MG63 (cell line): ENCODE measurements at places on chromosomes 16 and 17. TPM values are rescaled to one million over a fixed set of nuclear protein-coding genes. Genes with fewer than 3 reads are reported as not detected.

MRPS23 gene
- total RNA-seq = 34.0 and 52.0 TPM in 2 replicates

TBC1D3C gene
- 0.46 and 2.7 TPM in 2 replicates for total RNA-seq

DOC2B gene
- total RNA-seq = 0.16 TPM in 1 of 2 replicates, not detected in the other

GINS2 gene
- total RNA-seq = 12.8 and 19.2 TPM in 2 replicates

COASY gene
- total RNA-seq = 7.7 and 12.4 TPM in 2 replicates

CHST4 gene
- total RNA-seq = 0.47 TPM in 1 of 2 replicates, not detected in the other

SKAP1 gene
- total RNA-seq = not detected in 2 replicates

PYCARD gene
- total RNA-seq = not detected in 2 replicates

SALL1 gene
- 0.13 and 0.84 TPM in 2 replicates for total RNA-seq

RAB40B gene
- 11.1 and 11.6 TPM in 2 replicates for total RNA-seq

PCGF2 gene
- 3.3 and 3.4 TPM in 2 replicates for total RNA-seq

NPIPB8 gene
- total RNA-seq = not detected in 2 replicates

CDRT4 gene
- 2.9 TPM in 1 of 2 replicates, not detected in the other for total RNA-seq

FBXW10 gene
- not detected in 2 replicates for total RNA-seq

DNAH17 gene
- not detected in 2 replicates for total RNA-seq

SF3B3 gene
- total RNA-seq = 23.0 and 35.7 TPM in 2 replicates
